Caki2 (cell line): ENCODE measurements at places on chromosomes 4 and X.

DNA sequence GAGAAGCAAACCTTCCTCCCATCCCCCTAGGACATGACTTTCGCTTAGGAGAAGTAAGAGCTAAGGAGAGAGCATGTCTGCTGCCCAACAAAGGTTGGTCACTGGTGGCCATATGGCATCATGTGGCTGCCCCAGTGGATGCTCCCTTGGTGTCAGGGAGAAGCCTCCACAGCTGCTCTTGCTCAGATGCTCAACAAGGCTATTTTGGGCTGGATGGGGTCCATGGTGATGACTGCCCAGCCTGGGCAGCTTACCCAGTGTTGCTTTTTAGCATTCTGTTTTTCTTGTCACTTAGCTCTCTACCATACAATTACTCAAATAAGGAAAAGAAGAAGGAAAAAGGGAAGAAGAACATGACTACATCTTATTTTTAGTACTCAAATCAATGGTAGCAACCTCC is 48.9 kb upstream of the PPARGC1A start:
- no peak for DNase-seq

GRCh38 chr4:47315346-47315745 is 148.2 kb downstream of the COMMD8 start:
- DNase-seq = peak; percentile 12

- DNase-seq = no peak
Measured at GRCh38 chr4:4526401-4526800, 15.4 kb downstream of the STX18 start.

DNA sequence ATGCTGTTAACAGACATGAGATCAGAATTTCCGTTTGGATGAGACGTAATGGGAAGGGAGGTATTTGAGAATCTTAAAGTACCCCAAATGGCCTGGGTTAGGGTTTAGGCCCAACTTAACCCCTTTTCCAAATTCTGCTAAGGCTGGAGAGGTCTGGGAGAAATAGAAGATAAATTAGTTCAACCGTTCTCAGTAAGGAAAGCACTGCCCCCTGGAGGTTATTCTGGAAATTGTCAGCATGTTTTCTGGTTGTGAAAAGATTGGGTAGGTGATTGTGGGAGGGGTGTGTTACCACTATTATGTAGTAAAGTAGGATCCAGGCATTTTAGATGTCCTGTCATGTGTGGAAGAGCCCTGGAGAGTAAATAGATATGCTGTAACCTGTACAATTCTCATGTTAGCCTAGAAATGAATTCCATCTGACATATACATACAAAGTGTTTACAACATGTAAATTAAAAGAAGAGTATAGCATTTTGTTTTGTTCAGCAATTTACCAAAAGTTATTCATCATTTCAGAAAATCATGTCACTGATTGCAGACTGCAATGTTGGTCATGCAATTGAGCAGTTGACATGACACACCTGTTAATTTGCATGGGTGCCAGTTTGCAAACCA is 26.8 kb upstream of the GRXCR1 start:
- peak; percentile 41 for DNase-seq

- DNase-seq = no peak
Measured at GRCh38 chr4:14375816-14376215, 626.5 kb upstream of the CPEB2 start.

DNA sequence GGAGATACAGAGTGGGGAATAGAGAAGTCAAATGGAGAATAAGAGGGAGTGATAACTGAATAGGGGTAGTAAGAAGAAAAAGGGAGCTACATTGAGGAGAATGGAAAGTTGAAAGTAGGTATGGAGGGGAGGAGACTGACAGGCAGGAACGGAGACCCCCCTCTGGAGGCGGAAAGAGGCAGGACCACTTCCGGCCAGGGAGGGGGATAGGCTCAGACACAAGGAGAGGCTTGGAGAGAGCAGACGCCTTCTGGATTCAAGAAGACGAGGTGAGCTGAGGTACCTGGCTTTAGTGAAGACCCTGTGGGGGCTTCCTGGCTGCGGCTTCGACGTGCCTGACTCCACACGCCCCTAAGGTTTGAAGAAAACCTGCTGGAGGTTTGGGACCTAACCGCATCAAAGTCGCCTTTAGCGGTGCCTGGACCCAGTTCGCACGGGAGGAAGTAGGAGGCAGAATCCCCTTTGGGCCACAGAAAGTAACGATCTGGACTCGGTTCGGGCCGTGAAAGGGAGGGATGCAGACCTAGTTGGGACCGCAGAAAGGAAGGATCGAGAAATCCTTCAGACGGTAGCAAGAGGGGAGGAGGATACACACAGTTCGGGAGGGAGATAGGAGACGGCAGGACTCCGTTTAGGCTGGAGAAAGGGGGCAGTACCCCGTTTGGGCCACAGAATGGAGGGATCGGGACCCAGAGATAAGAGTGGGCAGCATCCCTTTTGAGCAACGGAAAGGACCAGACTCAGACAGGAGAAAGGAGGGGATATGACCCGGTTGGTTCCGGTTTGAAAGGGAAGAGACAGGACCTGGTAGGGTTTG is at the start of gene TRO:
Gene TRO (plus strand): TSS at position 215 of the 817 bp plus-strand sequence. CDS start 1,423 bp downstream, outside the sequence.
- no peak for DNase-seq

- no peak for DNase-seq
Measured at GRCh38 chrX:110086162-110086915, 83.4 kb downstream of the TMEM164 start.

DNA sequence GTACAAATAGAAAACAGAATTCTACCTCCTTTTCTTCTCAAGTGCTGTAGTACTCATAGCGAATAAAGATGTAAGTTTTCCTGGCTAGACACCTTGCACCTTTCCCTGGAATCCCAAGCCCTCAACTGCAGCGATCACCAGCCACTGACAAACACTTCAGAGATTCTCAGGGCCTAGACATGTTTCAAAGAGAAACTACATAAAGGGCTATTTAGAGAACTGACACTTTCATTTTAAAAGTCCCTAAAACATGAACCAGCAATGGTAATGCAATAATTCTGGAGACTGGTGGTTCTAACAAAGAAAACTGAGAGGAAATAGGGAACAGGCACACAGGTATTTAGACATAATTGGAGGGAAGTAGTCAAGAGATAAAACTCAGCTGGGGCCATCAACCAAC is 35.7 kb downstream of the FANCB start:
- DNase-seq = no peak

DNA sequence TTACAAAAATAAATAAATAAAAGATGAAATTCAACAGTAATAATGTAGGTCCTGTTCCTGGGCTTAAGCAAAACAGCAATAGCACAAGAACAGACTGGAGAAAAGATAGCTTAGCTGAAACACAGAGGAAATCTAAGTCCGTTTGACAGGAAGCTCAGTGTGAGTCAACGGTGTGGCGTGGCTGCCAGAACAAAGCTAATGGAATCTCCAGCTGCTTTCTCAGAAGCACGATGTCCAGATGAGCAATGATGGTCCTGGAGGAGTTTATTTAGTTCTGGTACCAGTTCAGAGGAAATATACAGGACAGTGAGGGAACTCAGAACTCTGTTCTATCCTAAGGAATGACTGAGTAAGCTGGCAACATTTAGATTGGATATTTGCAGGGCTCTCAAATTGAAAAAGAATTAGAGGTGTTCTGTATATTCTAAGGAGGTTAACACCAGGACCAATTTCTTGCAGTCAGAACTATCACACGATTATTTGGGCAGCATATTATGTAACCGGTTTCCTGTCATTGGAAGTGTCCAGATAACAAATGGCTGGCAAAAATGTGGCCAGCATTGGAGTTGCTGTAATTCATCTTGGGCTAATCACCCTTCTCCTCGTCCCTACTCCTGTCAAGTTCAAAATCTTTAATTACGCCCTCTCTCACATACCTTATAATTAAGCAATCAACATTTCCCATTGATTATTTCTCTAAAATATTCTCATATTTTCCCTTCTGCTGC is 12.7 kb downstream of the GAB3 start:
- DNase-seq = no peak

- DNase-seq = no peak
Measured at GRCh38 chr4:27836523-27836922, 975.9 kb downstream of the STIM2 start.

GRCh38 chr4:81179326-81179725 is 35.7 kb downstream of the PRKG2 start:
- DNase-seq = no peak

GRCh38 chrX:114717921-114718320 is 134.0 kb downstream of the HTR2C start:
- no peak for DNase-seq

DNA sequence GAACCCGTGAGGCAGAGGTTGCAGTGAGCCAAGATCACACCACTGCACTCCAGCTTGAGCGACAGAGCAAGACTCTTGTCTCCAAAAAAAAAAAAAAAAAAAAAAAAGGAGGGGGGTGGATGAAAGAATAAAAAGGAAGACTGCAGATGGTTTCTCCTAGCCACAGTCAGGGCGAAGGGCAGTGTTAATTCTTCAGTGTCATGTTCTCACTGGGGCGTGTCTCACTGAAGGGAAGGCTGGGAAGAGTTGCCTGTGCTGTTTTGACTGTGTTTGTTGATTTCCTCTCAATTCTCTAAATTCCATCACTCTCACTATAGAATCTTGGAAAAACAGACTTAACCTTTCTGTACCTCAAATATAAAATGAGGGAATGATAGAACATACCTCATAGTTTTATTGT is 71.6 kb upstream of the DHX15 start:
- DNase-seq = peak; percentile 89

GRCh38 chr4:118373614-118374255 is 20.9 kb upstream of the PRSS12 start:
- no peak for DNase-seq

DNA sequence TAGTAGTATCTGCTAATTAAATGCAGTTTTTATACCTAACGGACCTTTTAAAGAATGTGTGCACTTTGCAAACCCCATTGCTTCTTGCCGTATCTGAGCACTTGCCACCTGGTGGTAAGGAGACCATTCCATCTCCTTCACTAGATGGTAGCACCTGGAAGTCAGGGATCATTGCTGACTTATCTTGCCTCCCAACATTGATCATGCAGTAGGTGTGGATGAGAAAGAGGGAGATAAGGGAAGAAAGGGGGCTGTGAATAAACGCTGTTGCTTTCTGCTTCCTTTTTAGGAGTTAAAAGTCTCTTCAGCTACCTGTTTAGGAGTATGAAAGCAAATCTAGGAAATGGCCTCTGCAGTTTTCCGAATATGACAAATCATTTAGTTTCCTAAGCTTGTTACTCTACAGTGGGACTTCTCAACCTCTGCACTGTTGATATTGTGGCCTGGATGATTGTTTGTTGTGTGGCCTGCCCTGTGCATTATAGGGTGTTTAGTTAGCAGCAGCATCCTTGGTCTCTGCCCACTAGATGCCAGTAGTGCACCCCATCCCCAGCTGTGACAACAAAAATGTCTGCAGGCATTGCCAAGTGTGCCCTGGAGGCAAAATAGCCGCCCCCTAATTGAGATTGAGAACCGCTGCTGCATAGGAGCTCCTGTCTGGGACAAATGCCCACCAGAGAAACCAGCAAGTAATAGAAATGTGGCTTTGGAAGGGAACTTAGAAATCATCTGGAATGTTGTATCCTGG is 38.8 kb downstream of the GAB1 start:
- DNase-seq = no peak

- DNase-seq = no peak
Measured at GRCh38 chr4:70749313-70749712, 27.5 kb downstream of the RUFY3 start.

GRCh38 chr4:177974461-177974860 is 532.2 kb upstream of the AGA start:
- peak; percentile 45 for DNase-seq

DNA sequence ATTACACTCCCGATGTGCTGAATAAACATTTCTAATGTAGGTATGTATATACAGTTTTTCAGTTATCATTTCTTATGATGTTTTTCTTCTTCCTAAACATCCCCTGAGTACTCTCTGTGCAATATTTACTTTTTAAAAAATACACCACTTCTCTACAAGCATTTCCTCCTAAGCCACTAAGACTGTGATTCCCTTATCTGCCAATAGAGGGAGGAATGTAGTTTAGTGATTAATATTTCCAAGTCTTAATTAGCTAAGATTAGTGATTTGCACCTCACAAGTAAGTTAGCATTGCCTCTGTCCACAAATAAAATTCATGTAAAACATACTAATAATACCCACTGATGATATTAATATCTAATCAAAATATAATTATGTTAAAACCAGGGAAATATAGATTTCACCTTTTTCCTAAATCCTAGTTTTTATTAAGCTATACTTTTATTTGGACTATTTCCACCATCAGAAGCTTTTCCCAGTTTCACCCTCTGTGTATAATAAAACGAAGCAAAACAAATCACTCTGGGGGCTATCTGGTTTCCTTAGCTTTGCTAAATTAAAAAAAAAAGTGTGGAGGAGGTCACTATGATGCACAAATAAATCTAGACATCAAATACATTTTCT is 909.1 kb downstream of the FAT4 start:
- no peak for DNase-seq

- DNase-seq = no peak
Measured at GRCh38 chr4:151250706-151251105, 26.3 kb upstream of the PRSS48 start.

GRCh38 chrX:135308345-135308855 is 880 bp upstream of the ETDC start:
- no peak for DNase-seq

DNA sequence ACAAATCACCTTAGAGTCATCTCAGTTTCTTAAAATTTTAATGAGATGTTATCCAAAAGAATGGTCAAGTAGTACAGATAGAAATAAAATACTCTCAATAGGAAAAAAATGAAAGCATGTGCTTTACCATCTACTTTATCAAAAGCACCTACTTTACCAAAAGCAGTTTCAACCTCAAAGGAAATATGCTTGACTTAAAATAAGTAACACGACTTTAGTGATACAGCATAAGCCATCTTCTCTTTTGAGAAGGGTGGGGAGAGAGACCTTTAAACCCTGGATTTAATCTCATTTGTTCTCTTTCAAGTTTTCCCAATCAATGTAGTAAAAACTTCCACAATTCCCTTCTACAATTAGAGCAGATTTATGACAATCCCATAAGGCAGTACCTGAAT is 26.5 kb downstream of the OTUD4 start:
- no peak for DNase-seq

DNA sequence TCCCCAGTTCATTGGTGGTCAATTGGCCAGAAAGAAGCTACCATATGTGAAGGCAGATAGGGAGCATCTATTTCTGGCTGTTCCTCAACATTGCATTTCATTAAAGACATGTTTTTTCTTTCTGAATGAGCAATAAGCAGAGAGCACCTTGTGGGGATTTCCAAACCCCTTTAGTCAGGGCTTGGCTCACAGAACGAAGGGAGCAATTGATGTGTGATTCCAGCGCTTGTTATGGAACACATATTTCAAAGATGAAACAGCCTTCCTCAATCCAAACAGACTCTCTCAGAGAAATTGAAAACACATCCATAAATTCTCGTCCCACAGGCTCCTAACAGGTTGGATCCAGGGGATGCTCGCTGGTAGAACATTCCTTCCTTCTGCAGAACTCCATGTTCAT is 84.1 kb downstream of the CLCN4 start:
- peak; percentile 50 for DNase-seq

GRCh38 chrX:48071064-48071985 is at the start of gene ZNF630:
ZNF630 (minus strand) TSS chrX:48071640; CDS start chrX:48066886, 4,754 bp downstream.
- peak; percentile 82 for DNase-seq
